ENCODE measurements at places on chromosomes 7 and 10.

- peaks cover 7% of the 10 kb centered on the region for H3K36me3 ChIP-seq
- H3K4me3 ChIP-seq, result no peak overlapping the region
- DNase-seq, result no peak
Measured at GRCh38 chr10:73855413-73855812, 18.9 kb downstream of the CAMK2G start.

- H3K27me3 ChIP-seq, result no peaks in the 10 kb centered on the region
- no peaks in the 10 kb centered on the region for H3K36me3 ChIP-seq
- H3K4me3 ChIP-seq, result no peak overlapping the region
- no peaks in the 10 kb centered on the region for H3K4me1 ChIP-seq
- no peak overlapping the region for H3K27ac ChIP-seq
- peak; percentile 38 for DNase-seq
Measured at GRCh38 chr10:11533328-11533781, 78.1 kb downstream of the USP6NL start.

DNA sequence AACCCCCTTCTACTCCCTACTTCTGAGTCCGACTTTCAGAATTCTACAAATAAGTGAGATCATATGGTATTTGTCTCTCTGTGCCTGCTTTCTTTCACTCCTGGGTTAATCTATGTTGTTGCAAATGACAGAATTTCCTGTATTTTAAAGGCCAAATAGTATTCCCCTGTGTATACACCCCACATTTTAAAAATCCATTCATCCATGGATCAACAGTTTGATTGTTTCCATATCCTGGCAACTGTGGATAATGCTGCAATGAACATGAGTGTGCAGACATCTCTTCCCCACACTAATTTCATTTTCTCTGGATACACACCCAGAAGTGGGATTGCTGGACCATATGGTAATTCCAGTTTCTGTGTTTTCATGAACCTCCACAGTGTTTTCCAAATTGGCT, 225.8 kb upstream of the TCERG1L start:
- no peak overlapping the region for H3K27ac ChIP-seq
- no peak for DNase-seq
- no peak overlapping the region for H3K4me3 ChIP-seq
- 0 out of 2 replicates have a peak, but pooled peaks cover 12% of the 10 kb centered on the region for H3K27me3 ChIP-seq

- peaks cover 44% of the 10 kb centered on the region for H3K4me1 ChIP-seq
- no peaks in the 10 kb centered on the region for H3K27me3 ChIP-seq
- no peak overlapping the region for H3K27ac ChIP-seq
- no peaks in the 10 kb centered on the region for H3K36me3 ChIP-seq
- no peak overlapping the region for H3K4me3 ChIP-seq
Measured at GRCh38 chr7:143452495-143452894, 9.2 kb downstream of the TAS2R60 start.

DNA sequence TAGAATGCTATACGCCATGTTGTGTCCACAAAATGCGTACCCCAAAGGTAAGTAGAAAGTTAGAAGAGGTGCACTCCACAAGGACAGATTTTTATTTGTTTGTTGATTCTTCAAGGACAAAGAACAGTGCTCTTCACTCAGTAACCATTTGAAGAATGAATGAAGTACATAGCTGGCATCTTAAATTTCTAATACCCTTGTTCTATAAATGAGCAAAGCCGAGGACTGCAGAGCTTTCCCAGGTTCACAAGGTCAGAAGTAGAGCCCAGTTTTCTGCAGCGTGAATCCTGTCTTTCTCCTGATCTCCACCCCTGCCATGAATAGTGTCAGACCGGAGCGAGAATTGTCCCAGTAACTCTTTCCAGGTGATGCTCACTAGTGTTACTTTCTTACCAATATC, 9.5 kb downstream of the HECW1 start:
- no peaks in the 10 kb centered on the region for H3K27me3 ChIP-seq
- peaks cover 24% of the 10 kb centered on the region for H3K4me1 ChIP-seq
- no peak for DNase-seq
- no peaks in the 10 kb centered on the region for H3K36me3 ChIP-seq
- no peak overlapping the region for H3K4me3 ChIP-seq

- no peak overlapping the region for H3K27ac ChIP-seq
- no peak overlapping the region for H3K4me3 ChIP-seq
- H3K36me3 ChIP-seq, result peaks cover 4% of the 10 kb centered on the region
- H3K4me1 ChIP-seq, result peaks cover 51% of the 10 kb centered on the region
Measured at GRCh38 chr7:66145400-66146104, 30.9 kb downstream of the CRCP start.

DNA sequence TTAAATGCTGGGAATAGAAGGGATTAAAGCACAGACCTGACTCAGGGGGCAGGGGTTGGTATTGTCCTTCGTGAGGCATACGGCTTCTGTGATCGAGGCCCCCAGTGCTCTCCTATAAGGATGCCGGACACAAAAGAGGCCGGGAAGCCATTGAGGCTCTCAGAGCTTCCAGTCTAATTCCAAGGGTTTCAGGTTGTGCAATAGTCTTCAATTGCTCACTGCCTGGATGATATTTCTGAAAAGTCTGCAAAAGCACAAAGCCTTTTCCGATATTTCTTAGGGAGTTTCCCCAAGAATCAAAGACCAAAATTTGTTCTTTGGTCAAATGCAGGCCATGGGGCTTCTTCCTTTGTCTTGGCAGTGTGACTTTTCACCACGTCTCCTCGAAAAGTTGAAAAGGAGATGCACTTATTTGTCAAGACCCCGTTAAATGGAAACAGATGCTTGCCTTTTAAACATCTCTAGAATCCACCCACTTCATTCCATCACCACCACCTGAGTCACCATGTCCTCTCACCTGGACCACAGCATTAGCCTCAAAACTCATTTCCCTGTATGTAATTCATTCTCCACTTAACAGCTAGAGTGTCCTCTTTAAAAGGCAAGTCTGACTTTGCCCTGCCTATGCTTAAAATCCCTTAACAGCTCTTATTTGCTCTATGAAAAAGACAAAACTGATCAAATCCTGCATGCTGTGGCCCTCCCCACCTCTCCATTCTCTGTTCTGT, 134.8 kb upstream of the NAMPT start:
- no peak overlapping the region for H3K4me3 ChIP-seq
- no peaks in the 10 kb centered on the region for H3K36me3 ChIP-seq
- H3K27ac ChIP-seq, result no peak overlapping the region
- peaks cover 23% of the 10 kb centered on the region for H3K4me1 ChIP-seq
- peak; percentile 17 for DNase-seq
- H3K27me3 ChIP-seq, result no peaks in the 10 kb centered on the region

DNA sequence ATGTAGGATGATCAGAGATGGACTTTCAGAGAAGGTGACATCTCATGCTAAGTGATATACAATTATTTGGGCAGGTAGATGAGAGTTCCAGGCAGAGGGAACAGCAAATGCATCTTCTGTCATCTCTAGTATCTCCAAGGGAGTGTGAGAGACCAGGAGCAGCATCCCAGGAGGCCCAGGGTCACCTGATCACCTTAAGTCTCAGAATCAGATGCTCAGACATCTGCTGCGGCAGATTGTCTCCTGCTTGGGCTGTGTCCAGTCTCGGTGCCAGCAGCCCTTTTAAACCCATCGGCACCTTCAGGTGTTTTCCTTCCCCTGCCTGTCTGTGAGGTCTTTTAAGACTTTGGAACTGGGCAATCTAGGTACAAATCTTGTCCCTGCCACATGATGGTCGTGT, 690.6 kb downstream of the LRMDA start:
- no peaks in the 10 kb centered on the region for H3K36me3 ChIP-seq
- H3K27me3 ChIP-seq, result no peaks in the 10 kb centered on the region
- H3K4me3 ChIP-seq, result no peak overlapping the region
- no peak for DNase-seq

DNA sequence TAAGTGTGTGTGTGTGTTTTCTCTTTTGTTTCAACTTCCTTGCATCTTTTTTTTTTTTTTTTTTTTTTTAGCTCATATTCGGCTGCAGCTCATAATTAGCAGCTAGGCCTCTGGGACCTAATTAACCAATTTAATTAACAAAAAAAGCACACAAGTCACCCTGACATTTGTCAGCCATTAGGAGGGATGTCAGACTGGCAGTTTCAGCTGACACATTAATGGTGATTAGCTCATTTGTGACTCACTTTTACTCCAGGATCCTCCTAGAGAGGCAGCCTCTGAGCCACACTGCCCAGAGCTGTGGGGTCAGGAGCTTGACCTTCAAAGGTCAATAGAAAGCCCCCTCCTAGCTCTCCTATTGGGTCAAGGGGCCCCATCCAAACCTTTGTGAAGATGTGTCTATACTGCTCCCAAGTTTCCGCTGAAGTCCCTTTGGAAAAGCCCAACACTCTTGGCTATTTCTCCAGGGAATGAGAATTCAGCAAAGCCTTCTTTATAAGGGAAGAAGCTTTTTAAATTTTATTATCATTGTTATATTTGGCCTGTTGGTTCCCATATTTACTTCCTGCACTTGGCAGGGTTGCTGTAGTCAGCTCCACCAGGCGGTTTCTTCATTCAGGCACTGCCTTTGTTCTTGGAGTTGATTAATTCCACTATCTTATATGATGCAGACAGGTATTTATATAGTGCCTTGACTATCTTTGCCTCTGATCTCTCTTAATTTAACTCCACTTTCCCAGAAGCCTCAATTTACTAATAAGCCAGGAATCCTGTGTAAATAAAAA, 109.5 kb upstream of the HABP2 start:
- no peak overlapping the region for H3K4me3 ChIP-seq
- peak; percentile 28 for DNase-seq
- H3K27me3 ChIP-seq, result no peaks in the 10 kb centered on the region
- peaks cover 3% of the 10 kb centered on the region for H3K4me1 ChIP-seq

- H3K27me3 ChIP-seq, result no peaks in the 10 kb centered on the region
- H3K4me1 ChIP-seq, result peaks cover 29% of the 10 kb centered on the region
- no peaks in the 10 kb centered on the region for H3K36me3 ChIP-seq
- H3K27ac ChIP-seq, result no peak overlapping the region
- no peak overlapping the region for H3K4me3 ChIP-seq
Measured at GRCh38 chr7:90681336-90682022, 85.4 kb downstream of the CDK14 start.

DNA sequence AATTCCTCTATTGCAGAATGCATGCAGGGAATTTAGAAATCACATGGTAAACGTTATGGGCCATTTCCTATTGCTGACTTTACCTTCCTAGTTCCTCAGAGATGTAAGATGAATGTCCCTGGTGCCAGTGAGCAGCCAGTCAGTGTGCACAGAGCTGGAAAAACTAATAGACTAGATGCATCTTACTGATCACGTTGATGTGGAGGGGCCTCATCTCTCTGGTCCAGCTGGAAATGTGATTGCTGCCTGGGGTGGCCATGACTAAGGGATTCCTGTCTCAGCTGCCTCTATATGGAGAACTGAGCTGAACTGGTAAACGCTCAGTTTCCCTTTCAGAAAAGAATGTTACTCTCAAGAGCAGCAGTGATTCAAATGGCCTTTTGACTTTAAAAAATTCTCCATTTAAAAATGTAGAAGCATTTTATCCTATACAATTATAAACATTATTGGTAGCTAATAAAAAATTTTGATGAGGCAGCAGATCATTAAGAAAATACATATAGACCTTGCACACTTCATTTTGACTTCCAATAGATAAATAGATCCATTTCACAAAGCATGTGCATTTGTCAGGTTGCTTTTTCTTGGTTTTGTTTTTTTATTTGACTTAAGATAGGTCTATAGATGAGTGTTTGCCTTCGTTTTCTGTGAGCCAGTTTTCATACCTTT, 80.5 kb upstream of the INSYN2A start:
- no peaks in the 10 kb centered on the region for H3K4me1 ChIP-seq
- H3K27me3 ChIP-seq, result no peaks in the 10 kb centered on the region
- no peak overlapping the region for H3K4me3 ChIP-seq
- no peaks in the 10 kb centered on the region for H3K36me3 ChIP-seq
- no peak for DNase-seq

DNA sequence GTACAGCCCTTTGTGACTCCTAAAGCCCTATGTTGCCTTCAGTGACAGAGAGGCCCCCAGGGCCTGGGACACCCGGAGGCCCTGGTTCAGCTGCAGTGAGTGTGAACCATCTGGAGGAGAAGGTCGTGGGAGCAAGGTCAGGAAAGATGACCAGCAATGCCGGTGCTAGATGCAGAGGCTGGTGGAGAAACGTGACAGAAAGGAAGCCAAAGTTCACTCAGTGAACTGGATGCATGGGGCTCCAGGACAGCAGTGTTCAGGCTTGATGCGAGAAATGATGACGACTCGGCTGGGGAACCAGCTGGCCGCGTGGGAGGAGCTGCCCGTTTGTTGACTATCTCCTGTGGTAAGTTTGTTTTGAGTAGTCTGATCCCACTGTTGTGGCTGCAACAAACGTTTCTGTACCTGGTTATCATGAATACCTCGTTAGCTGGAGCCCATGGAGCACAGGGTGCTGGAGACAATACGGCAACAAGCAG, 54.1 kb upstream of the MKRN1 start:
- no peaks in the 10 kb centered on the region for H3K27me3 ChIP-seq
- no peak overlapping the region for H3K27ac ChIP-seq
- H3K4me1 ChIP-seq, result no peaks in the 10 kb centered on the region
- no peak for DNase-seq
- H3K36me3 ChIP-seq, result no peaks in the 10 kb centered on the region

- H3K4me1 ChIP-seq, result peaks cover 33% of the 10 kb centered on the region
- peak overlapping the region; percentile 86 for H3K27ac ChIP-seq
- H3K36me3 ChIP-seq, result no peaks in the 10 kb centered on the region
Measured at GRCh38 chr10:96850825-96851224, 18.7 kb downstream of the LCOR start.

DNA sequence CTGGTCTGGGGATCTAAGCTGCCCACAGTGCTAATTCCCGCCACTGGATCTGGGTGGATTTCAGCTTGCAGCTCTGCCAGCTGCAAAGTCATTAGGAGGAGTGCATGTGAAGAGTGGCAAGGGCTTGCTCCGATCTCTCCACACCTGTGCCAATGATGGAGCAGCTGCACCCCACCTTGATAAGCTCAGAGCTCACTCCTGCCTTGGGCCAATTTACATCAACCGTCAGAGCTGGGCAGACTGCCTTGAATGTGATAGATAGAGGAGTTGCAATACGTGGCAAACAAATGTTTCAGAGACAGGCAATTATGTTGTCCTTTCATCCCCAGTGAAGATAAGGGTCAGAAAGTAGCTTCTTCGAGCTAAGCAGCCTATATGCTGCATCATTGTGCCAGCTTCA, 379.9 kb downstream of the SH2D4B start:
- no peaks in the 10 kb centered on the region for H3K4me1 ChIP-seq
- DNase-seq, result no peak
- H3K4me3 ChIP-seq, result no peak overlapping the region
- H3K27me3 ChIP-seq, result no peaks in the 10 kb centered on the region

DNA sequence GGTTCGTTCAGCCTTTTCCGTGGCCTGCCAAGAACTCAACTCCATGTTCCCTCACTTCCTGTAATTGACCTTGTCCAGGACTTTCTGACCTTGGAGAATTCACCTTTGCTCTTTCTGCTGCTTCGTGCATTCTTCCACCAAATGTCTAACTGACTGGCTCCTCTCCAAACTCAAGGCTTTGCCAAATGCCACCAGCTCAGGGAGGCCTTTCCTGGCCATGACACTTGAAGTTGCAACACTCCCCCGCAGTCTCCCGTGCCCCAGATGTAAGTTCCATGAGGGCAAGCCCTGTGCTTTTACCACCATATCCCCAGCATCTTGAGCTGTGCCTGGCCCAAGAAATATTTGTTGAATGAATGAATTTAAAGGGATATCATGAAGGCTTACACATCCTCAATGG, 238.4 kb downstream of the ARHGAP21 start:
- H3K27ac ChIP-seq, result no peak overlapping the region
- no peaks in the 10 kb centered on the region for H3K27me3 ChIP-seq
- no peak overlapping the region for H3K4me3 ChIP-seq
- DNase-seq, result no peak
- peaks cover 10% of the 10 kb centered on the region for H3K4me1 ChIP-seq
- no peaks in the 10 kb centered on the region for H3K36me3 ChIP-seq

- H3K27me3 ChIP-seq, result peaks cover 86% of the 10 kb centered on the region
- no peak overlapping the region for H3K27ac ChIP-seq
- no peaks in the 10 kb centered on the region for H3K36me3 ChIP-seq
- no peaks in the 10 kb centered on the region for H3K4me1 ChIP-seq
- no peak for DNase-seq
- no peak overlapping the region for H3K4me3 ChIP-seq
Measured at GRCh38 chr10:69574571-69574978, 1.4 kb upstream of the NEUROG3 start.

Measured in GM23248 (cell line).